GM12892 (cell line): ENCODE measurements at places on chromosomes 2 and 18.

GRCh38 chr18:35489913-35490490 lies 7.8 kb downstream of the INO80C start:
- DNase-seq, result no peak

GRCh38 chr2:165425556-165425955 lies 43.9 kb upstream of the CSRNP3 start:
- no peak for DNase-seq

- no peak for DNase-seq
Measured at GRCh38 chr2:16745466-16745865, 79.8 kb upstream of the CYRIA start.

- DNase-seq, result no peak
Measured at GRCh38 chr18:76943542-76944339, 121.4 kb downstream of the ZNF236 start.

DNA sequence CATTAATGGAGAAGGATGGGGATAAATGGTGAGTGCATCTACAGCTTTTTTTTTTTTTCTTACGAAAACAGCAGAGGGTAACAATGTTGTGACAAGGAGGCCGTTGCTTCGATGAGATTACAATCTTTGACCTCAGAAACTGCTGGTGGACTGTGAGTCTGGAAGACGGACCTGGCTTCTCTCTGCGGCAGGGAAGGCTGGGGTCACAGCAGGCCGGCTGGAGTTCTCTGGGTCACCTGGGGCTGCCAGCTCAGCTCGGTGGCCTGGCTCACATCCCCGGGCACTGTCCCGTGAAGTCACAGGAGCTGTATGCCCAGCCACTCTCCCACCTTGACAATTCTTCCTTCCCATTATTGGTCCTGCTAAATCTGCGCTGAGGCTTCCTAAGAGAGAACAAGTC lies 160.8 kb downstream of the ACKR3 start:
- DNase-seq, result no peak

DNA sequence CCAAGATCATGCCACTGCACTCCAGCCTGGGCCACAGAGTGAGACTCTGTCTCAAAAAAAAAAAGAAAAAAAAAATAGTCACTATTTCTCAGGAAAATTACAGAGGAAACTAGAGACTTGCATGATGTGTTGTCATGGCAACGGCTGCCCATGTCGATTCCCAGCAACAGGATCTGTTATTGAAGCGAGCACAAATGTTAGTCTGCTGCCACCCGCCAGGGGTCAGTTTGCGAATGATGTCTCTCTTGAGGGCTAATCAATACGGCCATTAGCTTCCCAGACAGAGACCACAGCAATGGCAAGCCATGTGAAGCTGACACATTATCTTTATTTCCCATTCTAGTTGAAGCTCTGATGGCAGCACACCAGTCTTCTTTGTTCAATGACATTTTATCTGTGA lies 32.4 kb upstream of the ACYP2 start:
- no peak for DNase-seq

GRCh38 chr2:198383392-198383791 lies 579.0 kb downstream of the PLCL1 start:
- no peak for DNase-seq

DNA sequence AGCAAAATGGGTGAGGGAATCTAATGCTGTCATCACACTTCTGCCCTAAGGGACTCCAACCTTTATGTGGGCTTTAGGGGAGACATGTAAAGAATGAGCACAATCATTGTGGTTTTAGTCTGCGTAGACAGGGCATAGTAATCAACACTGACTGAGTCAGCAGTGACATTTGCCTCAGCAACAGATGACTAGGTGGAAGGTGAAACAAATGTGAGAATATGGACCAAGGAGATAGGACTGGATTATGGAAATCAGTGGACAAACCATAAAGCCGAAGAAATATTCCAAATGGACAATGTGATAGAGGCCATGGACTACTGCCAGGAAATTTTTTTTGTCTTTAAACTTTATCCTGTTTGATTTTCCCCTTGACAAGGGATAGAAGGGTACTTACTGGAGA lies 83.9 kb downstream of the PDK1 start:
- no peak for DNase-seq

- DNase-seq, result no peak
Measured at GRCh38 chr2:63590626-63591408, 2.1 kb downstream of the MDH1 start.
